ENCODE measurements at places on chromosomes 12 and 14.

- DNase-seq = no peak
These were observed 64.8 kb downstream of the CCDC60 start for GRCh38 chr12:119399301-119399700.

DNA sequence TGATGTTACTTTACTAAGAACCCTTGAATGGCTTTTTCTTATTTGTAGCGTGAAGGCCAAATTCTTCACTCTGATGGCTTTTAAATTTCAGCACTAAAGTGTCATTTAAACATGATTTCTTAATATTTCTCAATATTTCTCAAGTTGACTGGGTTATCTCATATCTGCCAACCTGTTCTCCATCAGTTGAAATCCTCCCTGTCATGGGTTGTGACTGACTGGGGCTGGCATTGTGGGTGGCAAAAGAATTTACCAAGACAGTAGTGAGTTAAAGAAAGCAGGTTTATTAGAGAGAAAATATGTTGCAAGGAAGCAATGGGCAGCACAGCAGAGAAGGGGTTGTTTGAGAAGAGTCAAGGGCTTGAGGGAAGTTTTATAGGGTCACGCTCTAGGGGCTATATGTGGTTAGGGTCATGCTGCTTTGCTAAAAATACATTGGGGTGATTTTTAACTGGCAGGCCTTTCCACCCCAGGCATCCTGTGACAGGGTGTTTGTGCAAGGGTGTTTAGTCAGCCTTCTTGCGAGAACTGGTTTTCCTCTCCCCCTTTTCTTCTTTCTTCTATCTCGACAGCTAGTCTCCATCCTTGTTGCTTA lies 232.8 kb upstream of the SEL1L start:
- DNase-seq = no peak

DNA sequence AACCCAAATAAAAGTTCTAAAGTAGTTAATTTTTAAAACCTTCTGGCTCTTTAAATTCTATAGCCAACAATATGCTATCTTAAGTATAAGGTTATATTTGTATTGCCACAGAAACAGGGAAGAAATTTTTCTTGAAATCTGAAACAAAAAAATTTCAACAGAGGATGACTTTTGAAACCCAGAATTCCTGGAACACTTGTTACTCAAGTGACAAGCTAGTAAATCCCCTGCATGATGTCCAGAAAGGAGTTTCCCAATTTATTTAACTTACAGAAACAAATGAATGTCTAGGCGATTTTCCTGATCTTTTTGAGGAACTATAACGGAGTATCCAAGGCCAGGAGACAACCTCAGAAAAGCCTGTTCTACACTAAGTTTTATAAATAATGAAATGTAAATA lies 69.6 kb downstream of the SLC41A2 start:
- DNase-seq = no peak

GRCh38 chr12:39426636-39427240 lies 16.2 kb downstream of the KIF21A start:
- no peak for DNase-seq

- no peak for DNase-seq
These were observed 158.1 kb downstream of the AEBP2 start for GRCh38 chr12:19597167-19598026.

DNA sequence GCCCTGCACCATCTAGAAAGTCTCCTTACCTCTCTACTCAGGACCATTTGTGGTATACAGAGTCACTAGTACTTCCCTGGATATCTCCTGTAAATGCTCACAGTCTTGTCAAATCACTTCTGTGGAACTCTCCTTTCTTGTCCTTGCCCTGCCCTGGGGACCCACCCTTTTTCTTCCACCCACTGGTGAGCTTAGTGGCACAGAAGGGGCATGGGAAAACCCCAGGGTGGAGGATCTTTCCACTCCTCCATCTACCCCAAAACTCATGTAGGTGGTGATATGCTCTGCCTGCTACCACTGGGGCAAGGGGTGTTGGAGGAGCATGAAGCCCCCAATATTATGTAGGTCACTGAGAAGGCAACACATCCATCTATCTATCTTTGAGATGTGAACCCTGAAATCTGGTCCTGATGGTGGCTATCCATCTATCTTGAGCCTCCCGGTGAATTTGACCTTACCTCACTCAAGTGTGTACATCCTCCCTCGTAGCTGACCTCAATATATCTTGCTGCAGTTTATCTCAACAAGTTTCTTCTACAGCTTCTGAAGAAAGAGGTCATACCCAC lies 943 bp downstream of the TESPA1 start:
- no peak for DNase-seq

- DNase-seq = no peak
These were observed 11.5 kb downstream of the SLC38A2 start for GRCh38 chr12:46360908-46361666.

GRCh38 chr12:4274396-4275015 lies 944 bp downstream of the CCND2 start:
- no peak for DNase-seq

- DNase-seq = peak; percentile 92
These were observed 198.7 kb upstream of the EEA1 start for GRCh38 chr12:93127582-93128331.

DNA sequence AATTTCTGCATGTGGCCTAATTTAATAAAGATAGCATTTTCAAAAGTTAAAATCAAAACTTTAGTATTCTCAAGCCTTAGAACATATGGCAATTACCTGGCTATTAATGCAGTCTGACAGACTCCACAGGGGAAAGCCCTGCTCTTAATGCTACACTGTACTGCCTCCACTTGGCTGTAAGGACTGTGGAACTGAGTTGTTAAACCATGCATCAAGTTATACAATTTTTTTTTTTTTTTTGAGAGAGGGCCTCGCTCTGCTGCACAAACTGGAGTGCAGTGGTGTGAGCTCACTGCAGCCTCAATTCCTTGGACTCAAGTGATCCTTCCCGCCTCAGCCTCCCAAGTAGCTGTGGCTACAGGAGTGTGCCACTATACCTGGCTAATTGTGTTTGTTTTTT lies 19.0 kb upstream of the NDUFA12 start:
- DNase-seq = no peak

DNA sequence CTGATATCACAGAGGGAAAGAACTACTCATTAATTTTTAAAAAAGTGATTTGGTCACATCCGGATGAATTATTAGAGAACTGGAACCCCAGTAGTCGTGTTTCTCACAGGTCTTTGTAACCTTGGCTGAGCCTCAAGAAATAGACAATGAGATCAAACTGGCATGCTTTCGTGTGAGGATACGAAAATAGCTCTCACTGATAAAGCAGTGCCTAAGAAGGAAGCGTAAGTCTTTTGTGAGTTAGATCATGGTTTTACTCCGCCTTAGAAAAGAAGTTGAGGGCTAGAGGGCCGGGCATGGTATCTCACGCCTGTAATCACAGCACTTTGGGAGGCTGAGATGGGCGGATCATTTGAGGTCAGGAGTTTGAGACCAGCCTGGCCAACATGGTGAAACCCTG lies 33.8 kb upstream of the GALNT16 start:
- DNase-seq = no peak

GRCh38 chr12:24500831-24501230 lies 448.1 kb downstream of the BCAT1 start:
- no peak for DNase-seq

DNA sequence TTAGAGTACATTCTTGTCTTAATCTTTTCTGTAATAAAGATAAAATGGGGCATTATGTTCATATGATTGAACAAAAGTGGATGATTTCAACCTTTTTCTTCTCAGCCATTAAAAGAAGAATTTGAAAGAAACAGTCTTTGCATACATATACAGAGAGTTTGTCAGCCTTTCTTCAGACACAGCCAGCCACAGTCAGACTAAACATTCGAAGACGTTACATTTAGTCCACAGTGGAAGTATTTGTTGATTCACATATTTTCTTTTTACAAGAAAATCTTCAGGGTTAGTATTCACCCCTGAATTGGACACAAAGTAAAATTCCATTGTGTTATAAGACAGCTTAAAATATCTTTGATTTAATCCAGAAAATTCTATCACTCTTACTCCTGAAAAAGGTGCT lies 36.2 kb downstream of the ETV6 start:
- DNase-seq = no peak

GRCh38 chr12:65953631-65954030 lies 129.3 kb downstream of the HMGA2 start:
- DNase-seq = no peak

DNA sequence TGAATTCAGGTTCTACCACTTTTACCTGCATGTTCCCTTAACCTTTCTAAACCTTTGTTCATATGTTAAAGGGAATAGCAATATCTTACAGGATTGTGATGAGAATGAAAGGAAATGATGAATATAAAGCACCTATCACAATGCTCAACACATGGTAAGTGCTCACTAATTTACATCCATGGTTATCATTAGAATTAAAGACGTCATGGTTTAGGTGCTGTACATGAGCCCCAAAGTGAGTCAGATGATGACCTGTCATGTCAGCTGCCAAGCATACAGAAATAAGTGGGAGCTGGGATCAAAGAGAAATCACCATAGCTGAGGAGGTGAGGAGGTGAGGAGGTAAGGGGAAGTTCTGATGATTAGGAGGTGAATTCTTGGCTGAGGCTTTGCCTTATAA lies 135.9 kb upstream of the ATP2B1 start:
- no peak for DNase-seq

DNA sequence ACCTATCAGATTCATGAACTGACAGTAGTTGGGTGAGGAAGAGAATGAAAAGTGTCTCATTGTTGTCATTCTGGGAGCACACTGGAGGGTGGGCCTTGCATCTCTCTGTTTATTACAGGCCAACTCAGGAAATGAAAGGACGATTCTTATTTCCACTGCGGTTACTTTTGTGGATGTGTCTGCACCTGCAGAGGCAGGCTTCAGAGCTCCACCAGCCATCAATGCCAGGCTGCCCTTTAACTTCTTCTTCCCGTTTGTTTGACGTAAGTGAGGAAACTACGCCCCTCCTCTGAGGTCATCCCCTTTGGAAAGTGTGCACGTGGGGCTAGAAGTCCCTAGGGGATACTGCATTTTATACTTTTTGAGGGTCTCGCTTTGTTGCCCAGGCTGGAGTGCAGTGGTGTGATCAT lies 33.7 kb downstream of the TCTN1 start:
- no peak for DNase-seq

- DNase-seq = no peak
These were observed 49.7 kb downstream of the LRIG3 start for GRCh38 chr12:58870595-58870994.

DNA sequence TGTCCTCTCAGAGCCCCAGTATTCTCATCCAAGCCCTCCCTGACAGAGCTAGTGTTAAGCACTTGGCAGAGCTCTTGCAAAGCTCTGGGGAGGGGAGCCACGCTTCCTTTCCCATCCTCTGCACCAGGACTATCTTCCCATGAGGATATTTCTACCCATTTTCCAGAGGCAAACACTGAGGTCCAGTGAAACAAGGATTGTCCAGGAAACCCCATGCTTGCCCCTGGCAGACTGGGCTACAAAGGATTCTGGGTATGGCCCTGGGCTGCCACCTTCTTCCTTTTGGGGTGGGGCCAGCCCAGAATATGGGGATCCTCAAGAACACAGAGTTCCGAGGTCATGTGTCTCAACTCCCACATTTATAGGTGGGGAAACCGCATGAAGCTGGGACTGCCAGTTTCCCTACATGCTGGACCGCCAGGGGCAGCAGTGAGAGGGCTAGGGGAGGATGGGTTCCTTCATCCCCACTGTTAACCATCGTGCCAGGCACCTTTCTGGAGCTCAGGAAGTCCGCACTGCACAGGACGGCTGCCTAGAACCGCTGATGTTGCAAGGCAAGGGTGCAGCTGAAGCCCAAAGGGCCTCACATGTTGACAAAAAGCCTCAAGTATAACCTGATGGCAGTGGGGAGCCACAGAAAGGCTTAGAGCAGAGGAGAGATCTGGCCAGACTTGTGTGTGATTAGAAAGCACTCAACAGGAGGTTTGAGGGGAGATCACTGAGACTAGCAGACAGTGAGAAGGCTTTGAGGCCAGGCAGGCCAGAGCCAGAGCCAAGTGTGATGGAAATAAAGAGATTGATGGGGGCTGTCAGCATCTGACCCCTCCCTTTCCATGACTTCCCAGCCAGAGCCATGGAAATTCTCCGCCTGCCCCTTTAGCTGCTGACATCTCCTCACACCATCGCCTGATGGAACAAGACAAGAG lies 5.5 kb upstream of the CCDC85C start:
- no peak for DNase-seq

GRCh38 chr14:54109521-54110120 lies 153.0 kb upstream of the BMP4 start:
- no peak for DNase-seq

DNA sequence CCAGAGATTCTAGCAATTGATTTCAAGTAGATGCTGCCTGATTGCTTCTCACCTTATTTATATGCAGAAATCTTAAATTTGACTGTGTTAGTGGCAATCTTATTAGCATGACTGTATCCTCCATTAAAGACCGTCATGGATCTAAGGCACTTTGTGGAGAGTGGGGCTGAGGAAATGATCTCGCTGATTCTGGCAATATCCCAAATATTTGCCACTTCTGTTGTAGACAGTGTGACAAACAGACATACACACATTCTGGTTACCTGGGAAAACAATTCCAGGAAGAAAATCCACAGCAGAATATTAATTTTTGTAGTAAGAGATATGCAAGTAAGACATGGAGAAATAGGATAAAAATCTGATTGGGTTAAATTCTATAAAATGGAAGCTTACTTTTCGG lies 269.0 kb upstream of the G2E3 start:
- DNase-seq = peak; percentile 12

- no peak for DNase-seq
These were observed 10.1 kb upstream of the CCDC197 start for GRCh38 chr14:93986955-93987354.

DNA sequence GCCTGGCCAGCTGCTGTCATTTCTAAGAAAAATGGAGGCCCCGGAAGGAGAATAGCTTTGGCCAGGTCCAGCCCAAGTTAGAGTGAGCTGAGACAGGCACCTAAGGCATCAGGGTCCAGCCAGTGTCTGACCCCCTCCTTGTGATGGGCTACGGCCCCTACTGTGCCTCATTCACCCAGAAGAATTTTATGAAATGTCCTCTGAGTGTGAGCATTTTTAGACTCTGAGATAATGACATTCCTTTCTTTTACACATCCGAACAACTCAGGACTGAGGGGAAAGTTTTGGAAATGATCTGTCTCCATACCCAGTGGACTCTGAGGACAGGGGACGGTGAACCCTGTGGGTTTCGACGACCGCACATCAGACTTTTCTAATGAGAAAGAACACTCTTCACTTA lies 50.4 kb downstream of the SLC24A4 start:
- DNase-seq = no peak

DNA sequence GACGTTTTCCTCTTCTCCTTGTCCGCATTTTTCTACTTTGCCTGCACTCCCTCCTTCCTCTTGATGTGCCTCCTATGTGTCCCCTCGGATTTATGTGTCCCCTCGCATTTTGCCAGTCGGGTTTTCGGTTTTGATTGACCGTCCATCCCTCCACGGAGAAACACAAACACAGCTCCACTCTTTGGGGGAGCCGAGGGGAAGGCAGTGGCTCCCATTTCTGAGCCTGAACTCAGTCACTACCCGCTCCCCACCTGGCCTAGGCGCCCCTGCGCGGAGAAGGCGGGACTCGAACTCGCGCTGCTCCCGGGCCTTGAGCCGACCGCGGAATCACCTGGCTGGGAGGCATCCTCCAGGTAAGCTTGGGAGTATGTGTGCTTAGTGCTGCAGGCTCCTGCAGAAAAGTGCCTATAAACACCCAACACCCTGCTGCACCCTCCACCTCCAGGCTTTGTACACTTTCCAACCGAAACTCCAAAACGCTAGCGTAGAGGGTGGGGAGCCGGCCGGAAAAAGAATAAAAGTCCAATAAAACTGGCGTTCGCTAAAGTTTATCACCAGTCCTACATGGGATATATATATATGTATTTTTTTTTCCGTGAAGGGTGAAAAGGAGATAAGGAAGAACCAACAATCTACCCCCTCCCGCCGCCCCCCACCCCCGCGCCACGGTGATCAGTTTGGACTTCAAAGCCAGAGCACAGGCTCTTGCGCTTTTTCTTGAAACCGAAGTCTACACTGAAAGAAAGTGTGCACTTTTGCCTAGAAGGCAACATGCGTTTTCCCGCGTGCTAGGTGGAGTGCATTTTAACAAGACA lies 3.3 kb upstream of the CCND2 start:
- no peak for DNase-seq
